Non-pigmented ciliary epithelial cell (primary cell): ENCODE measurements at places on chromosomes 5 and 9.

GRCh38 chr5:169653091-169653490 lies 16.0 kb downstream of the DOCK2 start:
- no peak for DNase-seq

GRCh38 chr5:138177941-138178515 lies 402 bp downstream of the BRD8 start:
- DNase-seq = no peak

GRCh38 chr9:124285903-124286291 lies 28.1 kb downstream of the NEK6 start:
- DNase-seq = peak; percentile 84

- DNase-seq = no peak
These were observed 1063.5 kb upstream of the NUDT12 start for GRCh38 chr5:104626122-104626521.

GRCh38 chr5:142110046-142110531 lies 1.5 kb downstream of the NDFIP1 start:
- DNase-seq = no peak

DNA sequence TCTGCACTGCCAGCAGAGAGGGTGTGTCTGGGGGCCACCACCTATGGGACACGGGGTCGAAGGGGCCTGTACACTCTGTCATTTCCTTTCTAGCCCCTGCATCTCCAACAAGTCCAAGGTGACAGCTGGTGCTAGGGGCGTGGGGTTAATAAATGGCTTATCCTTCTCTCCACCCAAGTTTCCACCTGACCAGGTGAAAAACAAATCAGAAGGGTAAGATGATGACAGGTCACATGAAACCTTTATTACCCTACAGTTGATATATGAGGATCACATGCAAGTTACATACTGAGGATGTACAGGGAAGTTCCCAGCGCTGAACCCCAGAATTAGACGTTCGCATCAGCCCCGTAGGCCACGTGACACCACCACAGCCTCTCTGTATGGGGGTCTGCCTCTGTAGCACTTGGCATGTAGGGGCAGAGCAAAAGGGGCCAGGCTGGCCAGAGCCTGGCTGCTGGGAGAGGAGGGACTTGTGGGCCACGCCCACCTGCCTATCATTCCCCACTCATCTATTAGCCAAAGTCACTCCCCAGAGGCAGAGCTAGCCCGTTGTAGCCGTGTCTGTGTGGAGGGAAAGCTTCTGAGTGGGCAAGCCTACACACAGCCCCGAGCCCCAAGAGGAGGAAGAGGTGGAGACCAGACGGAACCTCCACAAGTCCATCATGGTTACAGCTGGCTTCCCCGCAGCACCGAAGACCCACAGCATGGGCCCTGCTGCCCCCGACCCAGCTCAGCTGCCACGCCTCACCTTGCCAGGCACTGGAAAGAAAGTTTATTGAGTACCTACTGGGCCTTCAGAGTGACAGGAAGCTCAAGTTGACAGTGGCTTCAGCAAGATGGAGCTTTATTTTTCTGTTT lies 2.2 kb downstream of the TMEM141 start:
- DNase-seq = no peak

DNA sequence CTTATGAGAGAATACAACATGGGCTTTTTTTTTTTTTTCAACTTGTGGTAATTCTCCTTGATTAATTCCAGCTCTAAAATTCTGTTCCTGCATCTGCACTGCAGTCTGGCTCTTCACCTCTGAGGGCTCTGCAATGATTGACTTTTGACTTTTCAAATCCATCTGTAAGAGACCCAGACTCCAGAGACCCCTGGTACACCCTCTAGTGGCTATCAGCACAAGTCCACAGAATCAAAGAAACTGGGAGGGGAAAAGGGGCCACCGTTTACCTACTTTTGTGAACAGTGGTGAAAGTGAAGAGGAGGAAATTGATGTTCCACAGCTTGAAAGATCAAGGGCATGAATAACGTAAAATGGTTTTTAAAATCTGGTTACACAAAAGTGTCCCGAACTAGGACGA lies 151.6 kb downstream of the SLIT3 start:
- DNase-seq = no peak

GRCh38 chr5:52339285-52339684 lies 448.4 kb upstream of the ITGA1 start:
- DNase-seq = no peak

DNA sequence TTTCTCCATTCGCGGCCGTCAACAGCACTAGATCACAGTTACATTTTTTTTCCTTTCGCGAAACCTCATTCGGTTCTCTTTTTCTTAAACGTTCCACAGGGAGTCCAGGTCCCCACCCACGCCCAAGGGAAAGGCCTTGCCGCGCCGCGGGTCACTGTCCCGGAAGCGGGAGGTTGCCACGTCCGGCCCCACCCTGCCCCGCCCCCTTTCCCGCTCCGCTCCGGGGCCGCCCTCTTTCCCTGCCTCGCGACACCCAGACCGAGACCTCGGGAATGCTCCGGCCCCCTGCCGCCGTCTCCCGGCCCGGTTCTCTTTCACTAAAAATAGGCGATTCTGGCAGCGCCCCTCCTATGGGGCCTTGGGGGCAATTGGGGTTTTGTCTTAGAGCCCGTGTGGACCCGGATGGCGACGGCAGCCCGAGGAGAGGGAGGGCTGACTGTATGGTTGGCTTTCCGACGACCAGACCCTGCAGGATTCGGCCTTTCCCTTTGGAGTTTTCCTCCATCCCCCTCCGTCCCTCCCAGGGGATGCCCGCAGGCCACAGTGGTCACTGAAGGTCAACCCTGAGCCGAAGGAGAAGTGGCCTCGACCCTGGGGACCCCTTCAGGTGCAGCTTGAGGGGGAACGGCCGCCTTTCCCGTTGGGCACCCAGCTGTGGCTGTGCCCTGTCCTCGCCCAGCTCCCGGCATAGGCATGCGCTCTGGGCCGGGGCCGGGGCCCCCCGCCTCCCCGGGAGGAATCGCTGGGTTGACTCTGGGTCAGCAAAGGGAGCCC lies 2.8 kb upstream of the RACK1 start:
- peak; percentile 27 for DNase-seq

GRCh38 chr9:13586587-13587374 lies 307.3 kb upstream of the MPDZ start:
- no peak for DNase-seq

- DNase-seq = no peak
These were observed 30.3 kb downstream of the MELK start for GRCh38 chr9:36603006-36603405.

DNA sequence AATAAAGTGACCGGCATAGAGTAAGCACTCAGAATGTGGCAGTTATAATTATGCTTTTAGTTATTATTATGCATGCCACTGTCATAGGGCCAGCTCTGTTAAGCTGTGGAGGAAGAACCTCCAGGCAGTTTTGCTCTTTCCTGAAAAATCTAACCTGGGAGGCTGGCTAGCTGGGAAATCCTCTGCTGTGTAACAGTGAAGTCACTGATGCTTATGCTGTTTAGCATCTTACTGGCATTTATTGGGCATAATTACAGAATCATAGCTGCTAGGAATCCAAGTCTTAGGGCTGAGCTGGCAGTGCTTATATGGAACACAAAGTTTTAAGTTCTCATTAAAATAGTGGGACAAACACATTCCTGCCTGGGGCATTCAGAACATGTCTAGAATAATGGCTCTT lies 5.5 kb upstream of the GSN start:
- DNase-seq = no peak

GRCh38 chr5:40743771-40744170 lies 12.0 kb downstream of the TTC33 start:
- no peak for DNase-seq

- DNase-seq = no peak
These were observed 1.1 kb downstream of the DMRTA1 start for GRCh38 chr9:22447618-22448305.

DNA sequence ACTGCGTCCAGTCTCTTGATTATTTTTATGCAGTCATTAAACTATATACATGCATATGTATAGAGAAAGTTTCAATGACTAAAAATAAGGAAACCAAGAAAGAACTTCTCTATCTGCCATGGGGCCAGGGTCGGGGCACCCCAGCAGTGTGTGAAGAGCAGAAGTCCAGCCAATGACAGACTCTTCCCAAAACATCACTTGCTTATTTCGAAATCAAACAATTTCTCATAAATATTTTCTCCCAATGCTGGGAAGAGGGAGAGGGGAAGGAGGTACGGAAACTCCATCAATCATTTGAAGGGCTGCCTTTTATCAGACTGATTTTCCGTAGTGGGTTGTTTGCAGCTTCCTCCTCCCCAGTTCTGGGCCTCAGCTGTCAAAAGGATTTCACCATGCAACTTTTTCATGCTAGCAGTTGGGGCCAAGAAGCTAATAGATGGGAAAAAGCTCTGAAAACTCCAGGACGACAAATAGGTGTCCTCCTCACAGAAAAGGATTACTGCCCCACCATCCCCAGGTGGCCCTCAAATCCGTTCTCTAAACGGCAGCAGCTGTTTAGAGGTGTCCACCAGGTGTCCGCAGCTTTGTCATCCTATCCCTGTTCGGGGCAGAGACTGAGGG lies 617 bp upstream of the FPGS start:
- DNase-seq = no peak

DNA sequence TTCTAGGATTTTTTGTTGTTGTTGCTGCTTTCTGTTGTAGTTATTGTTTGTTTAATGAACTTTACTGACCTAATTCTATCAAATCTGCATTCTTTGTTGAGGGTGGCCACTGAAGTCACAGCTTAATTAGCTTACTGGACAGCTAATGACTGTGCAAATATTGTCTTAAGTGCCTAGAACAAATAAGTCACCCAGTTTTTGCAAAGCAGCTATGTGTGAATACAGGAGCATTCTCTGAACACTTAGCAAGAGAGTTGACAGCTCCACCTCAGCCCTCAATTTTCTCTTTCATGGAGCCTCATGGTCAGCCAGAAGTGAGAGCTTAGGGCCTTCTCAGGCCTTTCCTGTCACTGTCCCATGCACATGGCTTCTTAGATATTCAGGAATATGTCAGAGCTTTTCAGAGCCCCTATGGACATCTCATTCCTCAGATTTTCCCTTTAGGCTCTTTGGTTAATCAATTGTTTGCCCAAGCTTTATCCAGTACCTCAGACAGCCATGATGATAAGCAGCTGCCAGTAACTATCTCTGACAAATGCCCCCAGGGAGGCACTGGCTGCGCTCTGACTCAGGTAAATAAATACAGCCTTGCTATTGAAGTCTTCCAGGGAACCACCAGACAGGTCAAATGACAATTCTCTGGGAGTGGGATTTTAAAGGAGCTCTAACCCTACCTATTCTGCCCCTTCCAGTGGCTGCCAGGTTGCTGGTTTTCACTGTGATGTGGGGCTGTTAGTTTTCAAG lies 241.4 kb upstream of the IL12B start:
- DNase-seq = no peak

- no peak for DNase-seq
These were observed 47.7 kb downstream of the SRFBP1 start for GRCh38 chr5:122009436-122009835.

GRCh38 chr5:112417931-112418658 lies 982 bp downstream of the EPB41L4A start:
- DNase-seq = no peak

DNA sequence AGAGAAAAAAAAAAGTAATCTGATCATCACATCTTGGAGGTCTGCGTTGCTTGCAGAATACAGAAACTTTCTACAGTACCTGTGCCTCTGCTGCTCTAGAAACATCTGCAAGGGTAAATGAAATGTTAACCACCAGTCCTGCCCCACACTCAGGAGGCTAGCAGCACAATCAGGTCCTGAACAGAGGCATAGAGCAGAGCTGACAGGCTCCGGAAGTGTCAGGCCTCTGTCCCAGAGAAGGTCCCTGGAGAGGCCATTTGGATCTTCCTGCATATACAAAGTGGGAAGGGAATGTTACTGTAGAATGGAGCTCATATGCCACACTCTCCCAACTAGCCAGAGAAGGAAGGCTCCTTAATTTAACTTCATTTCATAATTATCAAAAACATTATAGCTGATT lies 7.2 kb downstream of the NRG2 start:
- DNase-seq = no peak

DNA sequence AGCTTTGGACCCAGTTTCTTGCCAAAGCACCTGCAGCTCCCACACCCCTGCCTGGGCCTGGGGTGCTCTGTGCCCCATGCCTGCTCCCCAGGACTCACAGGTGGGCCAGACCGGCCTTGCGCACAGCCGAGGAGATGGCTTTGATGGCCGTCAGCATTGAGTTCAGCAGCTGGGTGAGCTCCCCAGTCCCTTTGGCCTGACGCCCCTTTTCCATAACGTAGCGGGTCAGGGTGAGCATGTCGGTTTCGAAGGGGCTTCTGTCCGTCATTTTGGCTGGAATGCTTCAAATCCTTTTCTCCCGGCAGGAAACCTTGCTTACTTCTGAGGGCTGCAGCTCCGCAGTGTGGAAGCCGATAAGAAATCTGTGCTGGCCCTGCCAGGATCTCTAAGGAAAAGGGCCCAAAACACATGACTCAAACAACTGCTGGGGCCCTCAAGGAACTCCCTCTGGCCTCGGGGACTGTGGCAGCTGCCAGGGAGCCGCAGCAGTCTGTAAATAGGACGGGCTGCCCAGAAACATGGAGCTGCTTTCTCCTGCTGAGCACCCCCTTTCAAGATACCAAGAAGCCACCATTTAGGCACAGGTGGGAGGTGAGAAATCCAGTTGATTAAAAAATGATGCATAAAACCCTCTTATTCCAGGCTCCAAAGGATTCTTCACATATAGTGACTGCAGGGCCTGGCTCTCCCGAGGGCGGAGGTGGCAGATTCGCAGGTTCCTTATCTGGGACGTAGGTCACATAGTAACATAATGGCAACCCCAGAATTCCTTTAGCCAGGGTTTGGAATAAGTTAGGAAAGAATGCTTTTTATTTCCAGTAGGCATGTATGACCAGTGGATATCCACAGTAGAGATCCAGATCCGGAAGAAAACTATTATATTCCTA lies at the start of gene FBP2:
Gene FBP2, minus strand, starts transcription at position 366 of the 887 bp plus-strand sequence. Its CDS starts 98 bp downstream, at position 268.
- no peak for DNase-seq

DNA sequence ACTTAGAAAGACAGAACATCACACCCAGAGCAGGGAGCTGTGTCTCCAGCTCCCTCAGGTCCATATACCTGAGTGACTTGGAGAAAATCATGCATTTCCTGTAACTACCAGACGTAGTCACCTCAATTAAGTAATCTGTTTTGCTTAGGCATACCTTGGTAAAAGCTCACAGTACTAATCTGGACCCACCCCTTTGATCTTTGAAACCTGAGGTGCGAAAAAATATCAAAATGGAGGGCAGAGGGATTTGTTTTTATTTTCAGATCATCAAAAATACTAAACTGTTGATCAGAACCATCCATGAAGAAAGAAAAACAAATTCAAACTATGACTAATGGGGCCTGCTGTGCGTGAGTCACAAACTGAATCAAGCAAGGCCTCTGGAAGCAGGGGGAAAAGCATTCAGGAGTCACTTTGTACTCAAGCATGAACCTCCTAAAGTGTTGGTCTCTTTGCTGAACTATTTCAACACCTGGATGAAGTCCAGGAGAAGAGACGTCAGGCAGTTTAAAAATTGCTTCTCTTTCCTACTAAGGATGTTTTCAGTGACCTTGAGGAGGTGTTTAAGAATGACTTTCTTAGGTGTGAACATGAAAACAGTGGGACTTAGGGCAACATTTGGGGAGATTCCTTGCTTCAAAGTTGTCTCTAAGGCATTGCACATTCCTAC lies 76.3 kb downstream of the MUSK start:
- DNase-seq = peak; percentile 96
